ENCODE measurements at places on chromosomes 16 and 17. TPM values are rescaled to one million over a fixed set of nuclear protein-coding genes. Genes with fewer than 3 reads are reported as not detected.

SPAG9 gene
- total RNA-seq = 115 TPM

WDR81 gene
- total RNA-seq = 11.4 TPM

KRT12 gene
- total RNA-seq = not detected

OTOP2 gene
- total RNA-seq = not detected

CD300H gene
- not detected for total RNA-seq

TP53TG3B gene
- total RNA-seq = not detected

SLC6A2 gene
- total RNA-seq = not detected

PRCD gene
- total RNA-seq = not detected

GCGR gene
- not detected for total RNA-seq

PRRT2 gene
- total RNA-seq = 5.9 TPM

MPV17L gene
- not detected for total RNA-seq

PPP1R27 gene
- total RNA-seq = not detected

PAGR1 gene
- total RNA-seq = 40.0 TPM

FOXO3B gene
- 2.1 TPM for total RNA-seq

TBC1D3K gene
- not detected for total RNA-seq

ZNF469 gene
- total RNA-seq = 0.07 TPM

Measured in activated naive CD4-positive, alpha-beta T cell treated with anti-CD3 and anti-CD28 coated beads, Interleukin-2, amount 50 U/mL, for 72 hours (primary cell).